GM18507 (cell line): ENCODE measurements at places on chromosomes 13 and 19.

DNA sequence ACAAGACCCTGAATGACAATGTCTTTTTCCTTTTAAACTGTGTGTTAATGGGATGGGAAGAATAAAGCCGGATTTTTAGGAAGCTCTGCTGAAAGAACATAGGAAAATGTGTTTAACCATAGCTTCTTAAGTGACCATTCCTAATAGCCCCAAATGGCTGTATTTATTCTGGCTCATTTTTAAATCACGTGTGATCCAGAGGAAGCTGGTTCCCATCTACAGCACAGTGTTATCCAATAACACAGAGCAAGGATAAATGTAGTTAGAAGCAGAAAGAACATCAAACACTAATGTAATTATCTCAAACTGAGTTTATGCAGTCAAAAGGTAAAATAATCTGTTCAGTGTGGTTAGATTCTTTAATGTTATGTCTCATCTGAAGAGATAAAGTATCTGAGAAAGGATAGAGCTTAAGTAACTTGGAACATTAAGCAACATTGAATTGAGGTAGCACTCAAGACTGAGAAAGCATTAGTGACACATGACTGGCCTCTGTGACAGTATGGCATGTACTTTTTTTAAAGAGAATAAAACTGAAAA, 853.3 kb downstream of the GPC5 start:
- DNase-seq: no peak

DNA sequence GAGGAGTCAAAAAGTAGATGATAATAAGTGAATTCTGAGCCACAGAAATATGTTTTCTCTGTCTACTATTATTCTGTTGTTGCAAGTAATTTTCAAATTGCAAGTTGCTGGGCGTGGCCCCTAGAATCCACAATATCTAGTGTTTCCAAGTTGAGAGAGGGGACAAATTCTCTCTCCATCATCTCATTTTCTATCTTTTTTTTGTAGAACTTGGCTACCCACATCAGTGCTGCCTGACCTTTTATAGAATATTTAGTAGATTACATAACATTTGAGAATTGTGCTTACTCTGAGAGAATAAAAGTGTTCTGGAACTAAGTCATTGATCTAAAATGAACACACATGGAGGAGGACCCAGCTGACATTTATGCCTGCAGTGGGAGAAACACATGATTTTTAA, 110.9 kb upstream of the CSNK1A1L start:
- DNase-seq: no peak

DNA sequence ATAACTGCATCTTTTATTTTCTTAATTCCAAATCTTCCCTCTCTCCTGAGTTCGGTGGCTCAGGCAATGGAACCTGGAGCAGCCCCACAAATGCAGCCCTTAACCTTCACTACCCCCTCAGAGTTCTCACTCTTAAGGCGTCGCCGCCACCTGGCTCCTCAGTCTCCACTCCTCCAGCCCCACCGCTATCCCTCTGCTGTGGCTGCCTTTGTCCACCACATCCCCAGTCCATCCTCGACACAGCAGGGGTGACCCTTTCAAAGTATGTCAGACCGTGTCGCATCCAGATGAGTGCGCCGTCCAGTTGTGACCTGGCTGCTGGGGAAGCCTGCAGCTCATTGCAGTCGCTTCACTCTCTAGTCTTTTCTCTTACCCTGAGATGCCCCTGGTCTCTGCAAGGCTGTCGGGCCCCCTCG, 1.0 kb downstream of the SPPL2B start:
- no peak for DNase-seq

- DNase-seq: no peak
Measured at GRCh38 chr13:58254943-58255342, 623.4 kb downstream of the PCDH17 start.

DNA sequence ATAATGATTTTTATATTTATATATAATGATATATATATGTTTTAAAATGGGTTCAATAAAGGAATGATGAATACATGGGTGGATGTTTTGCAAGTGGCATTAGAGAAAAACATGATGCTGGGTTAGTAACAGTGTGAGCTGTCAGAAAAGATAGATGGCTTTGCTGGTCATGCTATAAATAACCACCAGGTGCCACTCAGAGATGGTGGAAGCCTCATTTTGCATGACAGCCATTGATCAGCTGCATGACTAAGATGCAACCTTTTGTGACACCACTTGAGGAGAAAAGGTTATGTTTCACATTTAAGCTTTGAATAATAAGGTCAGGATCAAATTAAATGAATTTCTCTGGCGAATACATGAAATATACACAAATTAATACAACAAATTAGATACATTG, 737.7 kb downstream of the PCDH9 start:
- DNase-seq: no peak

- no peak for DNase-seq
Measured at GRCh38 chr13:38830442-38831045, 143.7 kb downstream of the FREM2 start.

- DNase-seq: no peak
Measured at GRCh38 chr13:22210134-22210930, 539.5 kb downstream of the FGF9 start.

DNA sequence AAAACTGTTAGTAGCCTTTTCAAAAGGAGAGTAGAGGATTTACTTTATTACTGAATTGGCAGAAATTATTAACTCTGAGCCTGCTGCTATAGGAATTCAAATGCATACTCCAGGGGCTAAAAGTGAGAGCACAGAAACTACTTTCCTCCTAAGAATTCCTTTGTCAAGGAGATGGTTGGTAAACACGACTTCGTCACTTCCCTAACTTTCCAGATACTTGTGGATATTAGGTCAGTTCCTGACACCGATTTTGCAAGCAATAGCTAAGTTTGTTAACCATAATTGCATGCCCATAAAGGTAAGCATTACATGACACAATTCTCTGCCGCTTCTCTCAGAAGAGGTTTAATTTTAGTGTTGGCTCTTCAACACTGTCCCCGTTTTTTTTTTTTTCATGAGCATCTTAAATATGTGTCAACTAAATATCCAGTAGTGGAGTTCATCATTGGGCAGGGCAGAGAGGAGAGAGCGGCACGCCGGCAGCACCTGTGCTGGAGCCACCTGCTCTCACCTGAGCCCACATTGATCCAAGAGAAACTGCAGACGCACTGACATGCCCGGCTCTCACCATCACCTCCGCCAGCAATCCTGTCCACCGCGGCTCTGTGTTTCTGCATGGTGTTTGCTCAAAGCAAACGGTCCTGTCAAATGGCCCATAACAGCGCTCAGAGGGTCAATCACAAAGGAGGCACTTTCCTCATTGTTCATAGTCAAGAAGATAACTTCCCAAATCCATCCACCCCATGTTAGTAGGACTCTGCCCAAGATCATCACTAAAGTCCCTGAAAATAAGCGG, 2.6 kb downstream of the MED26 start:
- no peak for DNase-seq
